Activated T-cell treated with anti-CD3 and anti-CD28 coated beads for 24 hours (primary cell): ENCODE measurements at places on chromosomes 5 and 9.

GRCh38 chr5:141779503-141779973, 97.5 kb upstream of the ARAP3 start:
- no peak for DNase-seq

DNA sequence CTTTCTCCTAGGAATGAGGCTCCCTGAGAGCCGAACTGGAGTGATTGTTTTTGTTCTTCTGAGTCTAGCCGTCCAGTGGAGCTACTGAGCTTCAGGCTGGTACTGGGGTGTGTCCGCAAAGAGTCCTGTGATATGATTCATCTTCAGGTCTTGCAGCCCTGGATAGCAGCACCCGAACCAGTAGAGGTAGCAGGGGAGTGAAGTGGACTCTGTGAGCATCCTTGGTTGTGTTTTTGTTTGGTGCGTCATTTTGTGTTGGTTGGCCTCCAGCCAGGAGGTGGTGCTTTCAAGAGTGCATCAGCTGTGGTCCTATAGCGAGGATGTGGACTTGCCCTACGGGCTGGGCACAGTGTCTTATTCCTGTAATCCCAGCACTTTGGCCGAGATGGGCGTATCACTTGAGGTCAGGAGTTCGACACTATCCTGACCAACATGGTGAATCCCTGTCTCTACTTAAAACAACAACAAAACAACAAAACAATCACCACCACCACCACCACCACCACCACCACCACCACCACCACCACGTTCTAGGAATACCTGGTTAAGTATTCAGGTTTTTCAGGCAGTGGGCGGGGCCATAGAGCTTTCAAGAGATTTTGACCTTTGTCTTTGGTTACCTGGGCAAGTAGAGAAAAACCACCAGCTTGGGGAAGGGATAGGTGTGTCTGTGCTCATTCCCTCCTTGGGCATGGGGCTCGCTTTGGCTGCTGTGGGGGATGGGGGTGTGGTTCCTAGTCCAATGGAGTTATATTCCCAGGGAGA, 154.0 kb downstream of the WDR70 start:
- DNase-seq, result no peak

DNA sequence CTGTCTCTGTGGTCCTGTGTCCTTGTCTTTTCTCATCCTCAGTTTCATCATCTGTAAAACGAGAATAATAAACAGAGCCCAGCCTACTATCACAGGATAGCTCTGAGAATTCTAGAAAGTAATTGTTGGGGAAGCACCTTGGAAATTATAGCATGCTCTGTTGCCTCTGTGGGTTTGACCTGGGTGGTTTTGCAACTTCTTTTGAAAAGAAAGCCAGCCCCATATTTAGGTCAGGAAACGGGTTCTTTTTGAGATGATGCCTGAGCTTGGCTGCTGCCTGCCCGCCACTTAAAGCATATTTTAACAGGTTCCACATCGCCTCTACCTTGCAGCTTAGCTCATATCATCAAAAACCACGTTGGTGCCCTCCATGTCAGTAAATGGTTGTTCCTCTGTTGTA, 111.1 kb downstream of the TLR4 start:
- no peak for DNase-seq

DNA sequence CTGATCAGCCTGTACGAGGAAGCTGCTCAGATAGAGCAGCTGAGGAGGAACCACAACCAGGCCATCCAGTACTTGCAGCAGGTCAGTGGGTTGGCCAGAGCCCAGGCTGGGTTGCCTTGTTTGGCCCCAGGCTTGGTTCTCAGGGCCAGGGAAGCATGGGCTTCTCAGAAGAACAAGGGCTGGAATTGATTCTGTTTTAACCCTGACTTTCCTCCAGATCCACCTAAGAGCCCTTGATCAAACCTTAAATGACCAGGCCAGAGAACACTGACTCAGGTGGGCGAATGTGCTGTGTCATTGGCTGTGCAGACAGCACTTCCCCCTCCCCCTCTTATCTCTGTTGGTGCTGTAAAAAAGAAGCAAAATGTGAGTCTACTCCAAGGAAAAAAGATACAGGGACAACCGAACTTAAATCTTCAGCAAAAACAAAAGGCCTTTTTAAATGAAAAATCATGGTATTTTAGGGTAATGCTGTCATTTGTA, 28.1 kb downstream of the TTC23L start:
- no peak for DNase-seq

GRCh38 chr5:100576217-100576751, 41.1 kb downstream of the FAM174A start:
- no peak for DNase-seq

GRCh38 chr5:88955403-88955802, 72.4 kb upstream of the MEF2C start:
- no peak for DNase-seq
